ENCODE measurements at places on chromosomes 13 and 19.
A peak's percentile ranks its signal among the peaks of the same experiment; 100 is the strongest.

DNA sequence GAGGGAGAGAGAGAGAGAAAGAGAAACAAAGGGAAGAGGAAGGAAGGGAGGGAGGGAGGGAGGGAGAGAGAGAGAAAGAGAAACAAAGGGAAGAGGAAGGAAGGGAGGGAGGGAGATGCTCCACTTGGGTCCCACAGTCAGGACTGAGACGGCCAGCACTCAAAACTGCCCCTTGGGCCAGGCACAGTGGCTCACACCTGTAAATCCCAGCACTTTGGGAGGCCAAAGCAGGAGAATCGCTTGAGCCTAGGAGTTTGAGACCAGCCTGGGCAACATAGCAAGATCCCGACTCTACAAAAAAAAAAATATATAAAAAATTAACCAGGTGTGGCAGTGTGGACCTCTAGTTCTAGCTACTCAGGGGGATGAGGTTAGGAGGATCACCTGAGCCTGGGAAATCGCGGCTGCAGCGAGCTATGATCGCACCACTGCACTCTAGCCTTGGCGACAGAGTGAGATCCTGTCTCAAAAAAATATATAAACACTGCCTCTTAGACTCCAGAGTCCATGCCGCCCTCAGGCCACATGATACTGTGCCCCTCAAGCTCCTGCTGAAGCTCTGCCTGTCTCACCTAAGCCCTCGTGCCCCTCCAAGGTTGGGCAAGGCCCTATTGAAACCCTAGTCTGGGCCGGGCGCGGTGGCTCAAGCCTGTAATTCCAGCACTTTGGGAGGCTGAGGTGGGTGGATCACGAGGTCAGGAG, 8.4 kb downstream of the ARRDC2 start:
- no peak for DNase-seq

DNA sequence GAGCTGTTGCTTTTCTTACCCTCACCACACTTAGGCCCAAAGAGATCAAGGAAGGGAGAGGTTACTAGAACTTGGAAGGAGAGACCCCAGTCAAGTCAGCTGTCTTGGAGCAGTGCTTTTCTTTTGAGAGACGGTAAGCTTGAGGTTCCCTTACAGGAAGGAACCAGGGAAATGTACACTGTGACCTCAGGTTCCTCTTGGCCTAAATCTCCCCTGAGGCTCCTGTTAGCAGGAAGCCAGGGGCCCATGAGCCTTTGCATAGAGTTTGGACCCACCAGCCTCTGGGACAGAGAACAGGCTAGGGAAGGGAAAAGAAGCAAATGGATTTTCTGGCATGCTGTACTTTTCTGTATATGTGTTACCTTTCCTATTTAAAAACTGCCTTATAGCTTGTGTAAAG, 5.9 kb upstream of the GPR18 start:
- no peak for DNase-seq

GRCh38 chr13:28413999-28414398, 80.9 kb downstream of the FLT1 start:
- no peak for DNase-seq

DNA sequence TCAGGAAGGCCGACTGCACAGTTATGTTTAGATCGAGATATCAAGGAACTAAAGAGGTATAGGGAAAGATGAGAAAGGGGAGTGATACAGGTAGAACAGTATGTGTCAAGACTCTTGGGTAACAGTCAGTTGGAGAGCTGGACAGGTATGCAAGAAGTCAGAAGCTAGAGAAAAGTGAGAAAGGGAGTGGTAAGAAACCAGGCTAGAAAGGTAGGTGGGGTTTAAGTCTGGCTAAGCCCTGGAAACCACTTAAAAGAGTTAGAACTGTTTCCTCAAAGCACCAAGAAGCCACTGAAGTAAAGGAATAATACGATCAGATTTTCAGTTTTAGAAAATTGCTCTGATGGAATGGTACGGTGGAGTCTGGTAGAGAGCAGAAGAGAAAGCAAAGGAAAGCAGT, 196.4 kb downstream of the VWA8 start:
- no peak for DNase-seq

DNA sequence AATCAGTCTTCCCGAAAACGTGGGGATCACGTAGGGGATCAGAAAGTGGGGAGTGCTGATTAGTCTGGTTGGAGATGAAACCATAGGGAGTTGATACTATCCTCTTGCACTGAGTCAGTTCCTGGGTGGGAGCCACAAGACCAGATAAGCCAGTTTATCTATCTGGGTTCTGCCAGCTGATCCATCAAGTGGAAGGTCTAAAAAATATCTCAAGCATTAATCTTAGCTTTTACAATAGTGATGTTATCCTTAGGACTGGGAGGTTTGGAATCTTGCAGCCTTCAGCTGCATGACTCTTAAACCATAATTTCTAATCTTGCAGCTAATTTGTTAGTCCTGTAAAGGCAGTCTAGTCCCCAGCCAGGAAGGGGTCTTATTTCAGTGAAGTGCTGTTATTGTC, 2474.2 kb downstream of the PCDH9 start:
- DNase-seq: no peak

- DNase-seq: no peak
Observed at GRCh38 chr19:13026462-13027370, 31.4 kb downstream of the NFIX start.

- no peak for DNase-seq
Observed at GRCh38 chr13:96728463-96728862, 265.8 kb downstream of the OXGR1 start.

GRCh38 chr13:37460166-37460565, 138.4 kb downstream of the POSTN start:
- no peak for DNase-seq

DNA sequence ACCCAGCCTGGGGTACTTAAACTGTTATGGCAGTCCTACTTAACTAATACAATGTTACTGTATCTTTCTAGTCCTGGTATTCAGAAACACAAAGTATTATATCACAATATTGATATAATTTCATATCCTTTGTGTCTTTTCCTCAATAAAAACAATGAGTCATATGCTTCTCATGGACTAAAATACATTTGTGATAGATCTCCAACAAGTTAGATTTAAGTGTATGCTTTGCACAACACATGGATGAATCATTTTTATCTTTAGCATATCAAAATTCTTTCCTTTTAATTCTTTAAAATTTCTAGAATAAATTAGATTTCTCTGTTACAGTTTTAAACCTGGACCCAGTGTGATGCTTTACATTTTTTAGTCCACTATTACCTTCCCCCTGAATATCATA, 1357.8 kb upstream of the ATXN8OS start:
- DNase-seq: no peak

GRCh38 chr13:111116856-111117255, 1.7 kb downstream of the ARHGEF7 start:
- DNase-seq: no peak

- DNase-seq: no peak
Observed at GRCh38 chr19:3524904-3525451, 14.0 kb upstream of the TEKTIP1 start.

- peak; percentile 16 for DNase-seq
Observed at GRCh38 chr19:33784432-33784831, 12.2 kb upstream of the KCTD15 start.

DNA sequence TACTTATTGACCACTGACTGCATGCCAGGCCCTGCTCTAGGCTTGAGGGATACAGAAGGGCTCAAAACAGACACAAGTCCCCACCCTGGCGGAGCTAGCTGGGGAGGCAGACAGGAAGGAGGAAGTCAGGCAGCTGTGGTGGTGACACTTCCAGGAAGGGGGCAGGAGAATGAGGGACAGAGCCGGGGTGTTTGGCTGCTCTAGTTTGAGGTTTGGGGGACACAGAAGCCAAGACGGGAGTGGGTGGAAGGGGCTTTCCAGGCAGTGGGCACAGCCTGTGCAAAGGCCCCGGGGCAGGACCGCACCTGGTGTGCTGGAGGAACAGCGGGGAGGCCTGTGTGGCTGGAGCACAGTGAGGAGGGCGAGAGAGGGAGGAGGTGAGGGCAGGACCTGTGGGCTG, 4.0 kb downstream of the MRPL54 start:
- DNase-seq: no peak

- no peak for DNase-seq
Observed at GRCh38 chr13:106234636-106235035, 300.8 kb downstream of the EFNB2 start.

- DNase-seq: no peak
Observed at GRCh38 chr19:41939861-41940730, 11.8 kb upstream of the ERFL start.

DNA sequence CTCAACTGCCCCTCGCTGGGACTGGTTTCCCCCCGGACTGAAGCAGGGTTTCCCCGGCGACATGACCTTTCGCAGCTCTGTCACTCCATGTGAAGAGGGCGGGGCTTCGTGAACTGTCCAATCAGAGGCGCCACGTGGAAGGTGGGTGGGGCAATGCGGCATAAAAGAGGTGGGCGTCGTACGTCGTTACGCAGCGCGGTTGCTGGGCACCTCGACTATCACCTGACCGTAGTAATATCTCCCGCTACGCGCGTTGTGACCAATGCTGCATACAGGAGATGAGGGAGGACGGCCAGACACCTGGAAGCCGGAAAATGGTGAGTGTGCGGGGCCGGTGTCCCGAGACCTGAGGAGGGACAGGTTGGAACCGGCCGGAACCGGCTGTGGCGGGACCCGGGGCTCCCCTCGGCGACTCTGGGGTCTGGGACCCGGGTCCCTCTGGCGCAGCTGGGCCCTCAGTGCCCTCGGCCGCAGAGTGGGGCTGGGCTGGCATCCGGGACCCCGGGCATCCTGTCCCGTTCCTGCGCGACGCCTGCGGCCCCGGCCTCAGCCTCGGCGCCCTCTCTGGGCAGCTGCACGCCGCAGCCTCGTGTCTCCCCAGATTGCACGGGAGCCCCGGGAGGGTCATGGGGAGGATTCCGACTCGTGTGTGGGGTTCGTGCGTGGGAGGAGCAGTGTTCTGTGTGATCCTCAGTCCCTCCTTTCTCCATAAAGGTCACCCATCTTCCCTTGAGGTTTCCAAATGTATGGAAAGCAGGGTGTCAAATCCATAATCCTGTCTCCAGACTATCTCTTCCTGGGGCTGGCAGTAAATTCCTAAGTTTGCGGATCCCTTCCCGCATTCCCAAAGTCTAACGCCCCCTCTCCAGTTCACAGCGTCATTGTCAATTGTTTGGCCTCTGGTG, 32.2 kb downstream of the ZNF136 start:
- peak; percentile 79 for DNase-seq

DNA sequence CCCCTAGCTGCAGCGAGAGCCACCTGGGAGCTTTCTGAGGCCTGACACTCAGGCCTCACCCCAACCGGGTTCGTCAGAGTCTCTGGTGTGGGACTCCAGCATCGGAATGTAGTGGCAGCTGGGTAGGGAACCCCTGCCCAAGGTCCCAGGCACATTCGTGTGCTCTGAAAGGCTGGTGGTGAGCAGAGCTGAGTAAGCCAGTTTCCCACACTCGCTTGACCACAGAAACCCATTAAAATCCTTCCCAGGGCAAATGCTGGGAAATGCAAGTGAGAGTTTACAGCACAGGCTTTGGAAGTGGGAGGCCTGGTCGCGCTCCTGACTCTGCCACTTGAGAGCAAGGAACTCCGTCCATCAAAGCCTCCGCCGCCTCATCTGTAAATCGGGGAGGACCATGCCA, 4.2 kb downstream of the TRAPPC6A start:
- no peak for DNase-seq

GRCh38 chr19:4360641-4361151, 17.3 kb downstream of the MPND start:
- DNase-seq: peak; percentile 21

- DNase-seq: no peak
Observed at GRCh38 chr19:42272989-42273406, 3.9 kb downstream of the CIC start.

GRCh38 chr13:31982540-31982939, 49.0 kb upstream of the FRY start:
- DNase-seq: peak; percentile 98

DNA sequence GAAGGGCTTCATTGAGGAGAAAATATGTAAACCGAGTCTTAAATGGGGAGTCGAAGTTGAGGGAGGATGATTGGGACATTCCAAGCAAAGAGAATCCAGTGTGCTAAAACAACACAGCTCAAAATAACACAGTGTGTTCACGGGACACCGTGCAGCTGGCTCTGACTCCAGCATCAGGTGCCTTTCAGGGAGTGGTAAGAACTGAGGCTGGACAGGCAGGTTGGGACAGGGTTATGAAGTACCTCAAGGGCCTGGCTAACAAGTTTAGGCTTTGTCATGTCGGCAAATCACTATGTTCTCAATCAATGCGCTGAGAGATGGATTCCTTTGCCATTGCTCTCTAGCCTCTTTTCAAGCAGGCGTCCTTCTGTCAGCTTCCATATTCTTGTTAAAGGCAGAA, 27.5 kb upstream of the WDFY2 start:
- no peak for DNase-seq

DNA sequence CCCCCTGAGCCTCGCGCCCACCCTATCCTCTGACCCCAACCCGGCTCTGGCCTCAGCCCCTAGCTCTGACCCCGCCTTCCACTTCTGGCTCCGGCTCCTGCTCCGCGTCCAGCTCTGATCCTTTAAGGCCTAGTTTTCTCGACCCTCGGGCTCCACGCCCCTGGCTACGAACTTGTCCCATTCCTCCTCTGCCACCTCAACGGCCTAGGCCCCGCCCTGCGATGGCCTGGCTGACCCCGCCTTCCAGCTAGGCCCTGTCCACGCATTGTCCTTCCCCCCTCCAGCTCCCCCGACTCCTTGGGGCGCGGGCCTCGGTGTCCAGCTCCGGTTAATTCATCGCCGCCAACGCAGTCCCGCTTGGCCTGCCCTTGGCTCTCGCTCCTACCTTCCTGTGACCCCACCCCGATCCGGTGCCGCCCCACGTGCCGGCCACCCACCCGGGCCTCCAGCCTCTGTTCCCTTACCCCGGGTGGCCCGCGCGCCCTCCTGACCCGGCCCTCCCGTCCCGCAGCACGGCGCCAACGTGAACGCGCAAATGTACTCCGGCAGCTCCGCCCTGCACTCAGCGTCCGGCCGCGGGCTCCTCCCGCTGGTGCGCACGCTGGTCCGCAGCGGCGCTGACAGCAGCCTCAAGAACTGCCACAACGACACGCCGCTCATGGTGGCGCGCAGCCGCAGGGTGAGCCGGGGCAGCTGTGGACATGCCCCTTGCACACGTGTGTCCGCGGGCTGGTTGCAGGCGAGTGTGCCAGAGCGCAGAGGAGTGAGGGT, 9.4 kb downstream of the BCL3 start:
- DNase-seq: peak; percentile 75

DNA sequence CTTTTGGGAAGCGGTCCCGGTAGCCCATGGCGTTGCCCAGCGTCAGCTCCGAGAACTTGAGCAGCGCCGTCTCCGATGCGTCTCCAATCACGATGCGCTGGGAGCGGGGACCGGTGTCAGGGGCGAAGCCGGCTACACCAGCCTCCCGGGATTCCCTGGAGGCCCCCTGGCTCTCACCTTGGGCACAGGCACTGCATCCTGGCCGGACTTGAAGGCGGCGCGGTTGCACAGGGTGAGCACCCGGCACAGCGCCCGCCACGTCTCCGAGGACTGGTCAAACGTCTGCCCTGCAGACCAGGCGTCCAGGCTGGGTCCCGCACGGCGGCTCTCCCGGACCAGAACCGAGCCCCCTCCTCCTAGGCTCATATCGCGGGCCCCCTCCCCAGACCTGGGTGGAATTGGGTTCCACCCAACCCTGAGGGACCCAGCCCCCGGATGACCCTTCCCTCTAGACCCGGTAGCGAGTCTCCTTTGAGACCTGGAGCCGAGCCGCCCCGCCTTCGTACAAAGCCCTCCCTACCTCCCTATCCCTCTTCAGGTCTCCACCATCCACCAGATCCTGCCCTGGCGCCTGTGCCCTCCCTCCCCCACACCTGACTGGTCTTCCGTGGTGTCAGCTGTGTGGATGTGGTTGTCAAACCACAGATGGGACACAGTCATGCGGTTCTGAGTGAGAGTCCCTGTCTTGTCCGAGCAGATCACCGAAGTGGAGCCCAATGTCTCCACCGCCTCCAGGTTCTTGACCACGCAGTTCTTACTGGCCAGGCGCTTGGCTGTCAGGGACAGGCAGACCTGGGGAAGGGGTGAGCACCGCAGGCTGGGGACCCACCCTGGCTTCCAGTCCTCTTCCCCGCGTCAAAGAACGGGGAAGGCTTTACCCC, 4.8 kb downstream of the ATP4A start:
- DNase-seq: no peak
